Aorta (tissue), 5 donors: ENCODE measurements at places on chromosomes 11 and 22. TPM values are rescaled to one million over a fixed set of nuclear protein-coding genes. Genes with fewer than 3 reads are reported as not detected.

Gene APOL5
- total RNA-seq: not detected

Gene KRTAP5-11
- total RNA-seq: not detected

Gene UBQLN3
- 0.99 TPM for total RNA-seq

Gene NELL1
- 0.88 TPM for total RNA-seq

Gene OSM
- total RNA-seq: 1.4 TPM

Gene WDR74
- 42.9 TPM for total RNA-seq

Gene HBD
- total RNA-seq: not detected

Gene IRAG1
- total RNA-seq: 189 TPM

Gene OR52H1
- 0.96 TPM for total RNA-seq
